DMS79 treated with DMSO at 0.1 percent for 48 hours (cell line): ENCODE measurements at places on chromosomes 4 and X.

- DNase-seq: no peak
Measured at GRCh38 chr4:6641164-6641970, 882 bp downstream of the MRFAP1 start.

DNA sequence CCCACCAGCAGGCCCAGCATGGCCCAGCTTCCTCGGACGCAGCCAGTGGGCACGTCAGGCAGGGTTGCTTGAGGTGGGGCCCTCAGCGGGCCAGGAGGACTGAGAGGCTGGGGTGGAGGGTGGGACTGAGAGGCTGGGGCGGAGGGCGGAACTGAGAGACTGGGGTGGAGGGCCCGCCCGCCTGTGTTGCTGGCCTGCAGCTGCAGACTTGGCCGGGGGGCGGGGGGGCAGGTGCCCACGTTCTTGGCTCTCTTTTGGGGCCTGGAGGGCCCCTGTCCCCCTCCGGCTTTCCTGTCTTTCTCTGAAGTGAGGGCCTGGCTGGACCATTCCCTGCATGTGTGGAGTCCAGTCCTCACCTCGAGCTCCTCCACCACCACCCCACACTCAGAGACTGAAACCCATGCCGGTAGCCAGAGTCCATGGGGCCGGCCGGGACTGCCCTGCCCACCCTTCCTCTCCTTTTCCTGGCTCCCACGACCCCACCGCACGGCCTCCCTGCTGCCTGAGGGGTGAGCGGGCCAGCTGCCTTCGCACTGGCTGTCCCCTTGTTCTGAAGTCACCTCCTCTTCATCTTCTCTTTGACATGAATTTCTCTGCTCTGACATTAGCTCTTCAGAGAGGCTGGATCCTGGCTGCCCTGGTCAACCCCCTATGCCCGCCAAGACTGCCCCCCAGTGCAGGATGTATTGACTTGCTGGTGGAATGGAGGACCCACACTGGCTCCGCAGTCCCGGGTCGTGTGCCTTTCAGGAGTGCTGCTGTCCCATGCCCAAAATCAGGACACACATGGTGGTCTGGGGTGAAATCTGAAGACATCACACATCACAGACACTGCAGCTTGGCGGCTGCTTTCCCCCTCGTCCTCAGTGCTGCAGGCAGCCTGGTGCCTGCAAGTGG is 10.1 kb upstream of the NKX1-1 start:
- no peak for DNase-seq

- DNase-seq: no peak
Measured at GRCh38 chr4:126756050-126756829, 876.5 kb upstream of the INTU start.

DNA sequence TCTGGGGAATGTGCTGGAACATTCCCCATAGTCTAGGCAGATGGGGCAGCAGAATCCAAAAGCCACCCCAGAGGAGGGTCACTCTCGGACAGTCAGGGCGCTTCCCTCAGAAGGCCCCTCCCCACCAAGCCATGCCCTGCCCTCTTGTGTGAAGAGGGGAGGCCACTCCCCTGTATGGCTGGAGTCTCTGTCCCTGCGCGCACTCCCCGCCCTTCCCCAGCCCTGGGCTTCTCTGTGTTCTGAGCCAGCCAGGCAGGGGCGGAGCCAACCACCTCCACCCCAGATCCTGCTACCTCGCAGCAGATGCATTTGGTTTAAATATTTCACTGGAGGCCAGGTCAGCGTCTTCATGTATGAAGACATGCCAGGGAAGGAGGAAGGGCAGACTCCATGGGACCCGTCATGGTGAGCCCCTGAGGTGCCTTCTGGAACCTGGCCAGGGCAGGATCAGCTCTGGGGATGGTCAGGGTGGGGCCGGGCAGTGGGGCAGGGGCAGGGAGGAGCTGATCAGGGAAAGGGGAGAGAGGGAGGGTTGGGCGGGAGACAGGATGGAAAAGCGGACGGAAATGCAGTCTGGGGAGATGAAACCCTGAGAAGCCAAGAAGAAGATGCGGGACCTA is 107.3 kb downstream of the ADRA2C start:
- DNase-seq: no peak

DNA sequence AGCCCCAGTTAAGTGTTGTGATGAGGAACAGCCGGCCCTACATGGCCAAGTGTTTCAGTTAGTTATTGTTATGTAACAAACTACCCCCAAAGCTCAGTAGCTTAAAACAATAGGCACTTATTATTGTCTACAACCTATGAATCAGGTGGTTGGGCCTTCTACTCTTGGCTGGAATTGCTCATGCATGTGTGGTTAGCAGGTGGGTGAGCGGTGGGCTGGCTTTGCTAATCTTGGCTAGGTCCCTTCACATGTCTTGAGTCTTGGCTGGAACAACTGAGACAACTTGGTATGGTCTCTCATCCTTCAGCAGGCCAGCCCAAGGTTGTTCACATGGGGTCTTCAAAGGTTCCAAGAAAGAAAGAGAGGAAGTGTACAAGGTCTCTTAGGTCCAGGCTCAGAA is 54.5 kb upstream of the CHRNA9 start:
- DNase-seq: no peak

- DNase-seq: no peak
Measured at GRCh38 chr4:7126981-7127380, 59.1 kb upstream of the GRPEL1 start.

GRCh38 chr4:186422296-186422695 is 133.1 kb downstream of the MTNR1A start:
- no peak for DNase-seq
